ENCODE measurements at places on chromosomes 4 and X.

- DNase-seq = no peak
Measured at GRCh38 chr4:38354421-38354820, 309.6 kb upstream of the KLF3 start.

DNA sequence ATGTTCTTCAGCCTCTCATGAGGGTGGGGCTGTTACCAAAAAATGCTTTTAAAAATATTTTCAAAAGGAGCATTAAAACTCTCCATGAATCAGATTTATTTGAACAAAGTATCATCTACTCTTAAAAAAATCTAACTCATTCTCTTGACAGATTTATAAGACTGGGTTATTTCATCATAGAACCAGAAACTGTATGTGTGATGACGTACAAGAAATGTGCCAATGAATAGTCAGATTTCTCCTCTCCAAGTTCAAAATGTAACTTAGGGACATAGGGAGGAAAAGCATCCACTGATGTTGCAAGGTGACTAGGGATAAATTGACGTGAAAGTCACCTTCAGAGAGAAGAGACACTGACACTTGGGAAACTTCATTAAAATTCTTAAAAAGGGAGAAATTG lies 89.1 kb upstream of the CLNK start:
- DNase-seq = no peak

GRCh38 chr4:82458729-82459128 lies 28.3 kb downstream of the ENOPH1 start:
- no peak for DNase-seq

GRCh38 chr4:77913348-77913747 lies 50.7 kb downstream of the MRPL1 start:
- no peak for DNase-seq

DNA sequence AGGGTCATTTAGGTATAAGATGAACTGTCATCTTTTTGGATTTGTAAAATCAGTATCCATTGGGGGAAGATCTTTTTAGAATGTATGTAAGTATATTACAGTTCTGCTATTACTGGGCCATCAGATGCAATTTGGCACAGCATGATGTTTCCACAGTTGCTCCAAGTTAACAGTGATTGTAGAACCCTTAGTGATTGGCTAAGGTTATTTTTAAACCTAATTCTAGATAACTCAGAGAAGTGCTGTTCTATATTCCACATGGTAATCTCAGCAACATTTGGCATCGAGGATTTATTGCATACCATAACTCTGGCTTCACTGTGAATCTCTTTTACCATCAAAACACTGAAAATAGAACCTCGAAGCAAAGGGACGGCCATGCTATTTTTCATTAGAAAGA lies 215.7 kb upstream of the HAND2 start:
- no peak for DNase-seq

DNA sequence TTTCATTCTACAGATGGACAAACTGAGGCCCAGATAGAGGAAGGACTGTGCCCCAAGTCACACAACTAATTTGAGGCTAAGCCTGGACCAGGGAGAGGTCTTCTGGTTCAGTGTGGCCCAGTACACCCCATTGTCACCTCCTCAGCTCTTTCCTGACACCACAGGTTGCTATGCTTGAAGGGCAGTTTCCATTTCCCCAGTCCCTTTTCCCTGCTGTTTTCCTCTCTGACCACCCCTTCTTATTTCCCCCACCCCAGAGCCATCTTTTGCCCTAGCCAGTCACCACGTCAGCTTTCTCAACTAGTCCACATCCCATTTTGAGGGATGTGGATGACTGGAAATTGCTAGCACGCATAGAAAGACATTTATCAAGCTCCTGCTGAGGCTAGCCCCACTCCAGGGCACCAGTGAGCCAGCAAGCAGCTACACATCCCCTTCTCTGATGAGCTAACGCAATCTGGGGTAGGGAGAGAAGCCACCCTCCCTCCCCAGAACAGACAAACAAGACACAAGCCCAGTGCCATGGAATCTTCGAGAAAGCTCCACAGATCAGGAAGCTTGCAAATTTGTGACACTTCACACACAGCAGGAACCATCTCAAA lies 1.3 kb downstream of the GABRE start:
- no peak for DNase-seq

DNA sequence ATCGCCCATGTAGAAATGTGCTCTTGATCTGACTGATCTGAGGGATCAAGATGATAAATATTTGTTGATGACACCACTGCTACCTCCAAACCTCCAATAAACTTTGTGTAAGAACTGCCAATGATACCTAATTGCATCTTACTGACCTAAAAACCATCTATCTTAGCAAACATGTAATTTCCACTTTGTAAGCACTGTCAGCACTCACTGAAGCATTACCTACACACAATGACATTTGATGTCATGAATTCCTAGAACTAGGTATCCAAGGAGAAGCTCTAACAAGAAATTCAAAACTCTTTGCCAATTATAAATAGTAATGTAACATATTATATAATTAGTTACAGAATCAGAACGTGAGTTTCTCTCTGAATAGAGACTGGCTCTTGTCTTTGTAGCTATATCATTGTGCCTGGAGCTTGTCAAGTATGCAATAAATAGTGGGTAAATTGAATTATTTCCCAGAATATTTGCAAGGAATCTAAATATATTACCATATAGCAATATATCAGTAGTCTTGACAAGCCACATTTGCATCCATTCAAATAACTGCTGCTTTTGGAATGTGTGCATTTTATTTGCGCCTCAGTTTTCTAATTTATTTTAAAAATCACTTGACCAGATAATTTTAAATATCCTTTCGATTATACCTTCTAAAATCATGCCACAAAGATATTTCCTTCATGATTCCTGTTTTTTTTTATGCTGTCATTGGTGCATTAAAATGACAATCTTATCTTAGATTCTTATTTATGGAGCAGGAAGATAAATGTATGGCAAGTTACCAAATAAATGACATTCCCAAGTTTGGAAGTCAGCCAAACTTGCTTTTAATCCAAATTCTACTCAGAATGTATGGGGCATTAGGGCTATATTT lies 232.3 kb upstream of the NEIL3 start:
- no peak for DNase-seq

GRCh38 chrX:96692890-96693289 lies 8.2 kb downstream of the DIAPH2 start:
- DNase-seq = no peak

DNA sequence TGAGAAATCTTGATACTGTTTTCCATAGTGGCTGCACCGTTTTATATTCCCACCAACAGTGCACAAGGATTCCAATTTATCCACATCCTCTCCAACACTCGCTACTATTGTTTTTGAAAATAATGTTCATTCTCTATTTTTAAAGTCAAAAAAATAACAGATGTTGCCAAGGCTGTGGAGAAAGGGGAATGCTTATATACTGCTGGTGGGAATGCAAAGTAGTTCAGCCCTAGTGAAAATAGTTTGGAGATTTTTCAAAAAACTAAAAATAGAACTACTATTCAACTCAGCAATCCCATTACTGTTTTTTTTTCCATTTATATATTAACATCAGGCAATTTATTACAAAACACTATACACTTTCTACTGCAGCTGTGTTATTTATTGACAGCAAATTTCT lies 208.7 kb downstream of the CBLL2 start:
- DNase-seq = no peak

DNA sequence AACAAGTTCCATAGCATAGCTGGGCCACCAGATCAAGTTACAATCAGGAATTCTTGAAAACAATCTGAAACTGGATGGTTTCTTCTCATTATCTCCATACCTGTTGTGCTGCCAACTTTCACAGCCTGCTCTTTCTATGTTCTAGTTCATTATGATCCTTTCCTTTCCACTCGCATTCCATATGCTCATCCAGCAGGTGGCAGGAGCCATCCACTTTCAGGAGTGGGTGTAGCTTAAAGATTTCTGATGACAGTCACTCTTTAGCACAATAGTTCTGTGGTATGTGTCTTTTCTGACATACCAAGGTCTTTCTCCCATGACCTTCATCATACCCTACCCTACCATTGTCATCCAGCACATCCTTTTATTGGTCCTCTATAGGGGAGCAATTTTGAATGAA lies 46.4 kb downstream of the PAGE2 start:
- DNase-seq = no peak

DNA sequence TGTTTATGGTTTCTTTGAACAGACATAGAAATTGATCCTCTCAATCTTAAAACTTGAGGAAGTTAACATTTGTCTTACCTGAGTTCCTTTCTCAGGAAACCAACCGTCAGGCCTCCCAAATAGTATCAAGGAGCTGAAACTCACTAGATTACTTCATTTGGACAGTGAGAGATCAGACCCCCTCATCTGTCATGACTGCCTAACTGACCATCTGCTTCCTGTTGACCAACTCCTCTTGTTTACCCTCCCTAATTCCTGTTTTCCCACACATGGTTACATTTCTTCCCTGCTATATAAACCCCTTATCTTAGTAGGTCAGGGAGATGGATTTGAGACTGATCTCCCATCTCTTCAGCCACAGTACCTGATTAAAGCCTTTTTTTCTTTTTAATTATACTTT lies 46.2 kb upstream of the NMU start:
- no peak for DNase-seq

GRCh38 chrX:16588266-16588665 lies 61.7 kb upstream of the S100G start:
- DNase-seq = no peak

- DNase-seq = no peak
Measured at GRCh38 chr4:2485956-2486355, 17.1 kb downstream of the RNF4 start.

DNA sequence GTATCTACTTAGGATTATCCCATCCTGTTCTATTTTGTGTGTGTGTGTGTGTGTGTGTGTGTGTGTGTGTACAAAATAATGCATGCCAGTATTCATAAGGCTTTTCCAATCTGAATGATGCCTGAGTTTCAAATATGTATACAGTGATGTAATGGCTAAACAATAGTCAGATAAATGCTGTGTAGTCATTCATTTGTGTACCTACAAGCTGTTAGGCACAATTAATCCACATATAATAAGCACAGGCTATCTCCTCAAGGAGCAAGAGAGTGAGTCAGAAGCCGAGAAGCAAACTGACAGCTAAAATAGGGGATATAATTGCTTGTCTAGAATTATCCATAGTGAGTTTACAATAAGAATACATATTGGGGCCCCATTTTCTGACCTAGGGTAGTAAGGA lies 15.7 kb downstream of the DMD start:
- DNase-seq = no peak

- no peak for DNase-seq
Measured at GRCh38 chr4:156085100-156085499, 131.4 kb upstream of the CTSO start.
